ENCODE measurements at places on chromosomes 2 and 18. TPM values are rescaled to one million over a fixed set of nuclear protein-coding genes. Genes with fewer than 3 reads are reported as not detected.

The RAPGEF4 gene
- total RNA-seq = 4.3 TPM

- peak overlapping the region; percentile 7 for H3K27ac ChIP-seq
- no peaks in the 10 kb centered on the region for H3K36me3 ChIP-seq
- H3K27me3 ChIP-seq = no peaks in the 10 kb centered on the region
- H3K4me3 ChIP-seq = no peak overlapping the region
These were observed 42.4 kb downstream of the HK2 start for GRCh38 chr2:74876081-74876886.

The CCDC141 gene
- 3.1 TPM for total RNA-seq

- H3K4me1 ChIP-seq = no peaks in the 10 kb centered on the region
- no peak for DNase-seq
- no peaks in the 10 kb centered on the region for H3K27me3 ChIP-seq
- no peak overlapping the region for H3K4me3 ChIP-seq
- no peaks in the 10 kb centered on the region for H3K36me3 ChIP-seq
These were observed 25.8 kb upstream of the LRP2 start for GRCh38 chr2:169388161-169388560.

DNA sequence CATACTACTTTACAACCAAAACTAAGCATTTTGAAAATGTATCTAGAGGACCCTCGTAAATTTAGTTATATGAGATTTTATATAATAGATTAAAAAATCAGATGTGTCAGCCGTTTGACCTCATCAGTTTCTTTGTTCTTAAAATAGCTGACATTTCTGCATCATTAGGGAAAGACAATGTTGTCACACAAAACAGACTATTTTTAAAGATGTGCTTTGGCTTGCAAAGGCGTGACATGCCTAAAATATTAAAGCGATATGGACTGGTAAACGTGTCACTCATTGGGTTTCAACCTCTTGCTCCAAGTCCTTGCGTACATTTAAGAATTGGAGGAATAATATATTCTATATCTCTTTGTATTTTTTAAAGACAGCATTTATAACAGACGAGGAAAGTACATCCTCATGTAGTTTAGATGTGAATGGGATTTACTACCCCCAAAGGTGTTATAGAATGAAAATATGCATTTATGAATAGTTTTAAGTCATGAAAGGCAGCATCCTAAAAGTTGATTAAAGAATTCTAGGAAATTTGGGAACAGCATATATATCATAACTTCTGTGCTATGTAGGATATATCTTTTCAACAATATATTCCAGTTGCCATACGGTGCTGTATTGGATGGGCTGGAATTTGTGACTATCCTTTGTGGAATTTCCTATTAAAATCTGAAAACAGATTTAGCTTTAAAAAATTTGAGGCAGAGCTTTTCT lies 3.8 kb downstream of the MYL12A start:
- H3K27ac ChIP-seq = peak overlapping the region; percentile 35
- no peak for DNase-seq
- no peaks in the 10 kb centered on the region for H3K27me3 ChIP-seq
- H3K4me1 ChIP-seq = peaks cover 56% of the 10 kb centered on the region
- H3K36me3 ChIP-seq = peaks cover 28% of the 10 kb centered on the region

DNA sequence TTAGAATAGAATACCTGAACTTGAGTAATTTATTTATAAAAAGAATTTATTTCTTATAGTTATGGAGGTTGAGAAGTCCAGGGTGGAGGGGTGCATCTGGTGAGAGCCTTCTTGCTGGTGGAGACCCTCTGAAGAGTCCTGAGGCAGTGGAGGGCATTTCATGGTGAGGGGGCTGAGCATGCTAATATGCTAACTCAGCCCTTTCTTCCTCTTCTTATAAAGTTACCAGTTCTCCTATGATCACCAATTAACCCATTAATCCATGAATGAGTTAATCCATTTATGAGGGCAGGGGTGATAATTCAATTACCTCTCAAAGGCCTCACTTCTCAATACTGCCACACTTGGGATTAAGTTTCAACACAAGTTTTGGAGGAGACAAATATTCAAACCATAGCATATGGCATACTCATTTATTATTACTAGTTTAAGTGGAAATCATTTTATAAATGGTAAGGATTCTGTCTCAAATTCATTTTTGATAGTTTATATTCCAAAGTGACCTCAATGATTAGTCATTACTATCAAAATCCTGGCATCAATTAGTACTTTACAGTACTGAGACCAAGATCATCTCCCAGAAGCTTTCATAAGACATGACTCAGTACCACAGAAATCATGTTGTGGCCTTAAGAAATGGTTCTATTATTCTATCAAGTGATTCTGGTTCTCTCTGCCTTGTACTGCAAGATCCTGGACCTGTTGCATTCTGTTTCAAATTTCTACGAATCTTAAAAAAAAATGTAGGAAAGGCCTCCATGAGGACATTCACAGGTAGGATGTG lies 5.5 kb downstream of the ZNF396 start:
- no peak overlapping the region for H3K4me3 ChIP-seq
- H3K27me3 ChIP-seq = no peaks in the 10 kb centered on the region
- peaks cover 4% of the 10 kb centered on the region for H3K4me1 ChIP-seq
- H3K36me3 ChIP-seq = no peaks in the 10 kb centered on the region
- H3K27ac ChIP-seq = no peak overlapping the region
- DNase-seq = no peak

DNA sequence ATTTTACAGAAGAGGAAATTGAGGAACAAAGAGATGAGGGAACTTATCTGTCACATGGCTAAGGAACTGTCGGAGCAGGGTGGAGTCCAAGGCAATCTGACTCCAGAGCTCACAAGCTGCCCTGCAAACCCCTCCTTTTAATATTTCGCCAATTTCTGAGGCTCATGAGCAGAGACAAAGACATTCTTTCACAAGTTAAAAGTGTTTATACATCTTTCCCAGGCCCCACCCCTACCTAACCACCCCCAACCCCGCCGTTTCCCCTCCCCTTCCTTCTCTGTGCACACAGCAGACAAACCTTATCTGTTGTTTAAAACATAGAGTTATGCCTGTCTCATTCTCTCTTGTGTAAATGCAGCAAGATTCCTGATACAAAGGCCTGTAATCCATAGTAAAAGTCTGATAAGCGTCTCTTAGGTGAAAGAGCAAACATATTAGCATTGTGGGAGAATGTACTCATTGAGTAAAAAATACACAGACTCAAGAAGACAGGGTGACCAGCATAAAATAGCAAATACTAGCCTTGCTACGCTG lies 44.3 kb downstream of the EPHA4 start:
- no peaks in the 10 kb centered on the region for H3K27me3 ChIP-seq
- H3K4me1 ChIP-seq = peaks cover 34% of the 10 kb centered on the region
- H3K4me3 ChIP-seq = no peak overlapping the region

The ZRANB3 gene
- 7.2 TPM for total RNA-seq

The IWS1 gene
- 47.9 TPM for total RNA-seq

DNA sequence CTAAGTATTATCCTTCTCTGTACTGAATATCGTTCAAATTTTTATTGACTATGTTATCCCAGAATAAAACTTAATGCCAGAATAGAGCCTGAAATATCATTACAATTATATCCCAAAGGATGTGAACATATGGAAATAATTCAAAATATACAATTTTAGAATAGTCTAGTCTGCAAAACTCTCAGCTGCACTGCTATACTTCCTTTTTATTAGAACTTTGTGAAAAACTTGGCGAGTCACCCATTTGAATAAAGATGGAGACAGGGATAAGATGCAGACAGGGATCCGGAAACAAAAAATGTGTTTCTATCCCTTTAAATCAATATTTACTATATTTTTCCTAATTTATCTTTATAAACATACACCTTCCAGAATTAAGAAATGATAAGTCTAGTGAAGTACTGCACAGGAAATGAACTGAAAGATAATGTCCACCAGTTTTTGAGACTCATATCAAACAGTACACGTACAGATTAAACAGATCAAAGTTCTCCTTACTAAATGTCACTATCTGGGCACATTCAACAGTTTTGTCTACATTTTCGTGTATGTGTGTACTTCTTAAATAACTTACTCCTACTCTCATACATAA lies 107.8 kb downstream of the MEP1B start:
- DNase-seq = no peak
- H3K4me3 ChIP-seq = no peak overlapping the region
- H3K36me3 ChIP-seq = no peaks in the 10 kb centered on the region
- H3K27ac ChIP-seq = no peak overlapping the region
- H3K27me3 ChIP-seq = no peaks in the 10 kb centered on the region

DNA sequence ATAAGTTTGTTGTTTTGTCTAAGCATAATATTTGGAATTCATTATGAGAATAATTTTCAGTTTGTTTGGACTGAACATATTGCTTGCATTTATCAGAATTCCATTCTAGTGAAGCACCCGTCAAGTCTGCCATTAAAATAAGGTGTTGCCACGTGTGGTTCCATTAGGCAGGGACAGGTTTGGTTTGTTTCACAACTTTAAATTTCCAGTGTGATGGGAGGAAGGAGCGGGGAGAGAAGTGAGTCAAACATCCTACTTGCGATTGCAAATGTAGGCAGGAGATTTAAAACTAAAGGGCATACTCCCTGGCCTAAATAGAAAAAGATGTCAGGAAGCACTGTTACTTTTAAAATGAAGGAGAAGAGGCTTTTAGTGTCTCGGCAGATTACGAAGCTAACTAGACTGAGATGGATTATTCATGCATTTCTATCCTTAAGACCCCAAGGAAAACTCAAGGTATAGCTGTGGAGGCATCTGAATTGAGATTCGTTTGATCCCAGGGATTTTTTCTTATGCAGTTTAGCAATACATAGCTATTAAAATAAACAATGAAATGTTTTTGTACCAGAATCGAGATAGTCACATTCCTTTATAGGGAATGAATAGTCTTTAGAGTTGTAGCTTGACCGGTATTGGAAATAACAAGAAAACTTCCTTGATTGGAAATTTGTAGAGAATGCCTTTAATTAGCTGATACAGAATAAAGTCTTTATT lies 19.8 kb downstream of the GRHL1 start:
- no peaks in the 10 kb centered on the region for H3K36me3 ChIP-seq
- no peak overlapping the region for H3K4me3 ChIP-seq
- DNase-seq = no peak
- peaks cover 35% of the 10 kb centered on the region for H3K4me1 ChIP-seq

The EPAS1 gene
- 59.9 TPM for total RNA-seq

The MAP3K19 gene
- total RNA-seq = not detected

The DSG4 gene
- not detected for total RNA-seq

The RUFY4 gene
- total RNA-seq = 0.16 TPM

DNA sequence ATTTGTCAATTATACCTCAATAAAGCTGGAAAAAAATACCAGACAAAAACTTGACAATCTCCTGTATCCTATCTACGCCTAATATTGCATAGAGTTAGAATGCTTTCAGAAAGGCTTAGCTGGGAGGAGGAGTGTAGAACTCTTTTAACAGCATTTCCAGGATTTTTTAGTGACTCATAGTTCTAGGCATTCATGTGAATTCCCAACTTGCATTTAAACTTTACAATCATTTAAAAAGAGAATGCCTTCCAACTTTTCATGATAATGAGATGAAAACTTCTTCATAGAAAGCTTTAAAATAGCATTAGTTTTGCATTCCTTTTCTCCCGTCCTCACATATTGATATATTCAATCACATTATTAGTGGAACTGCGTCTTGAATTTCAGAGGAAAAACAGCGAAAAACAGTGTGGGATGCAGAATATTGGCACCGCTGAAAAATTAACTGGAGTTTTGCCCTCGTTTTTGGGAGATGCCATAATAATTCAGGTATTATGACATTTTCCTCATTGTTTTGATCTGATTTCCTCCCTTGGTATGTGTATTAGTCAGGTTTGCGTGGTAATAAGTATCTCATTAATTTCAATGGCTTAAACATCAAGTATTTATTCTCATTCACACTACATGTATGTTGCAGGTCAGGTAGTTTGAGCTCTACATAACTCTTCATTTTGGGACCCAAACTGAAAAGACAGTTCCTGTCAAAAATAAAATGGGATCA lies 293.2 kb upstream of the FIGN start:
- no peak overlapping the region for H3K4me3 ChIP-seq
- H3K27me3 ChIP-seq = no peaks in the 10 kb centered on the region
- no peak for DNase-seq
- peaks cover 7% of the 10 kb centered on the region for H3K4me1 ChIP-seq

- no peaks in the 10 kb centered on the region for H3K4me1 ChIP-seq
- no peak overlapping the region for H3K4me3 ChIP-seq
- H3K27ac ChIP-seq = no peak overlapping the region
- no peaks in the 10 kb centered on the region for H3K36me3 ChIP-seq
- no peaks in the 10 kb centered on the region for H3K27me3 ChIP-seq
These were observed 46.1 kb upstream of the SH3BP4 start for GRCh38 chr2:234905547-234906265.

DNA sequence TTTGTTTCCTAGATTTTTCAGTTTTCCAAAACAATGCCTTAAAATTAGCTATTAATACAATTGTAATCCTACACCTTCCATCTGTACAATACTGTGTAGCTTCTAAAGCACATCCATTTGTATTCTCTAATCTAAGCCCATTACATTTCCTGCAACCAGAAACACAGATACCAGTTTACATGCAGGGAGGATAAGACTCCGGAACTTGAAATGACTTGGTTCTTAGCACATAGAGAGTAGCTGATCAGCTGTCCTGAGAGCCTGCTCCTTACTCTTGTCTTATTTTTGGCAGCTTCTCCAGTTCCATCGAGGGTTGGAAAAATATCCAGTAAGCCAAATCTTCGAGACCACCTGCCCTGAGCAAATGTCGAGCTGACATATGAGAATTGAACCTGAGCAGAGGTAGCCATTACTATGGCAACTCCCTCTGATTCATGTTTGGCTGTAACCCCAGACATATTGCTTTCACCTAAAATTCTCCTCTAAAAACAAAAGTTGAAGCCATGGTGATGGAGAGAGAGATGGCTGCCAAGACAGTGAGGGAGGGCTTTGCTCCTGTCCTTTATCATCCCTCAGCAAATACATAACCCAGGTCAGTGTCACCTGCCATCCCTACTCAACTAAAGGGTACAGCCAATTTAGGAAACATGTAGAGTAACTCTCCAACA lies 542.8 kb downstream of the IRS1 start:
- no peak for DNase-seq
- no peaks in the 10 kb centered on the region for H3K36me3 ChIP-seq
- no peak overlapping the region for H3K4me3 ChIP-seq
- H3K4me1 ChIP-seq = no peaks in the 10 kb centered on the region
- H3K27me3 ChIP-seq = no peaks in the 10 kb centered on the region

DNA sequence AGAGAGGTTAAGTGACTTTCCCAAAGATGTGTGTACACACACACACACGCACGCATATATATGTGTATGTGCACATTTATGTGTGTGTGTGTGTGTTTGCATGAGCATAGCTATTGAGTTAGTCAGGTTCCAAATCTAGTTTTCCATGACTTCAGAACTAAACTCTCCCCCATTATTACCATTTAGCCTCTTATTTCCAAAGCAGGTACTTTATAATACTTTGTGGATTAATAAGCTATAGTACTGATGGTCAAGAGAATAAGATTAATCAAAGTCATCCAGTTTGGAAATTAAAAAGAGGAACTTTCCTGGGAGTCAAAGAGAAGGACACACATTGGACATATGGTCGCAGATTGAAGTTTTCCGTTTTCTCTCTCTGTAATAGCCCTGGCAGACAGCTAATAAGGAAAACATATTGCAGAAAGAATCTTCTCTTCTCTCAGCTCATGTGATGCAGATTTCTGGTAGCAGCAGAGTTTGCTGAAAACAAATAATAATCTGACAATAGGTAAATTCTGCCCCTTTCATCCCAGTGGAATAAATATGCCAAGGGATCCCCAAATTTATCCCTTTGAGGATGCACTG lies 410.9 kb upstream of the TCF4 start:
- H3K4me1 ChIP-seq = no peaks in the 10 kb centered on the region
- peak overlapping the region; percentile 26 for H3K27ac ChIP-seq
- no peak overlapping the region for H3K4me3 ChIP-seq
- H3K36me3 ChIP-seq = no peaks in the 10 kb centered on the region
- no peaks in the 10 kb centered on the region for H3K27me3 ChIP-seq

- H3K4me3 ChIP-seq = no peak overlapping the region
- no peaks in the 10 kb centered on the region for H3K36me3 ChIP-seq
- H3K27ac ChIP-seq = no peak overlapping the region
- H3K27me3 ChIP-seq = no peaks in the 10 kb centered on the region
- peaks cover 10% of the 10 kb centered on the region for H3K4me1 ChIP-seq
These were observed 147.2 kb downstream of the PKP4 start for GRCh38 chr2:158603986-158604385.
